WTC11 (cell line): ENCODE measurements at places on chromosomes 16 and 17.
A peak's percentile ranks its signal among the peaks of the same experiment; 100 is the strongest.

GRCh38 chr16:8660841-8661301 is 13.5 kb upstream of the ABAT start:
- peaks cover 13% of the 10 kb centered on the region for H3K4me1 ChIP-seq
- peak; percentile 76 for DNase-seq
- H3K27ac ChIP-seq = no peak overlapping the region
- no peaks in the 10 kb centered on the region for H3K36me3 ChIP-seq

GRCh38 chr17:33135691-33136090 is 144.0 kb downstream of the SPACA3 start:
- no peak overlapping the region for H3K4me3 ChIP-seq
- no peaks in the 10 kb centered on the region for H3K36me3 ChIP-seq
- no peak for DNase-seq
- H3K4me1 ChIP-seq = peaks cover 16% of the 10 kb centered on the region
- H3K27me3 ChIP-seq = peaks cover 8% of the 10 kb centered on the region
- H3K27ac ChIP-seq = no peak overlapping the region

DNA sequence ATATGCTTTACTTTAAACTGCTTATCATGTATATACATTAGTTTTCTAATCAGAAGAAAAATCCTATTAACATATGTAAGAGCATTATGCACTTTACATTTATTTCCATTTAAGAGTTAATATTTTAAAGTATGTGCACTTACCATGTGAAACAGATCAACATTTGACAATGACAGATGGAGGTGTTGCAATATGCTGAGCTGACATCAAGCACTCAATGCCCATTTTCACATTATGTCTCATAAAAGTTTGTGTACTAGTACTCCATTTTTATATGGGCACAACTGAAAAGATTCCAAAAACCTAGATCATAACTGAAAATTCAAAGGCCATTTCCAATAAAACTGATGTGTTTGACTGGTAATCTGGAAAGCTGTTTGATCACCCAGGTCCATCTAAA is 420.9 kb upstream of the SOX9 start:
- 0 out of 2 replicates have a peak, but pooled peaks cover 3% of the 10 kb centered on the region for H3K36me3 ChIP-seq
- no peaks in the 10 kb centered on the region for H3K27me3 ChIP-seq
- H3K27ac ChIP-seq = no peak overlapping the region
- DNase-seq = no peak
- no peaks in the 10 kb centered on the region for H3K4me1 ChIP-seq
- no peak overlapping the region for H3K4me3 ChIP-seq

DNA sequence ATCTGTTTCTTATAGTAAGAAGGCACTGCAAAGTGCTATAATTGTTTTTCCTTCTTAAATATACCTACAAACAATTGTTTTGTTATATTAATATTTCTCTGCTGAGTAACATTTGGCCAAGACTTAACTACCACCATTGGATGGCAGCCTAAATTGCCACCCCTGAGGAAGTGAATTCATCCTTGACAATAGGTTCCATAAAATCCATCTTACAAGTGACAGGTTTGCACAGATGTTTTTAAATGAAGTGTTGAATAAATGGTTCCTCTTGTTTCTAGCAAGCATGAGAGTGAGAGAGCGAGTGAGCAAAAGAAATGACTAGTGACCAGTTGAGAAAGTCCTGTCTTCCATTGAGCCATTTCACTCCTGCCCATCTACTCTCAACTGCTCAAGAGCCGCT is 8.3 kb upstream of the MPHOSPH6 start:
- H3K4me1 ChIP-seq = peaks cover 6% of the 10 kb centered on the region
- no peaks in the 10 kb centered on the region for H3K36me3 ChIP-seq
- H3K27ac ChIP-seq = no peak overlapping the region

- H3K4me3 ChIP-seq = no peak overlapping the region
- H3K27ac ChIP-seq = no peak overlapping the region; the same call in 1 of the 2 replicates
- DNase-seq = no peak
- H3K36me3 ChIP-seq = peaks cover 3% of the 10 kb centered on the region
- no peaks in the 10 kb centered on the region for H3K27me3 ChIP-seq
- no peaks in the 10 kb centered on the region for H3K4me1 ChIP-seq
Measured at GRCh38 chr17:64296246-64296645, 33.2 kb upstream of the TEX2 start.

GRCh38 chr16:714558-715476 is at the start of gene METRN:
TSS of gene METRN (plus strand) at chr16:715118. CDS start at chr16:715290, 172 bp downstream.
- H3K4me3 ChIP-seq = peak within 1 kb of the TSS; percentile 63
- H3K36me3 ChIP-seq = no peaks in the 10 kb centered on the region

- DNase-seq = no peak
- H3K4me3 ChIP-seq = no peak overlapping the region
- H3K27me3 ChIP-seq = peaks cover 100% of the 10 kb centered on the region
Measured at GRCh38 chr16:86503830-86504229, 6.5 kb upstream of the FOXF1 start.

GRCh38 chr16:67415872-67416793 is at the start of gene ZDHHC1:
TSS of gene ZDHHC1 (minus strand) at chr16:67416477. CDS start at chr16:67407775, 8,702 bp downstream.
- H3K4me1 ChIP-seq = peaks cover 33% of the 10 kb centered on the region
- peak; percentile 83 for DNase-seq
- peak within 1 kb of the TSS; percentile 77 for H3K27ac ChIP-seq
- H3K4me3 ChIP-seq = peak within 1 kb of the TSS; percentile 73
- peaks cover 20% of the 10 kb centered on the region for H3K27me3 ChIP-seq
- no peaks in the 10 kb centered on the region for H3K36me3 ChIP-seq
